ENCODE measurements at places on chromosomes 7 and 10.

DNA sequence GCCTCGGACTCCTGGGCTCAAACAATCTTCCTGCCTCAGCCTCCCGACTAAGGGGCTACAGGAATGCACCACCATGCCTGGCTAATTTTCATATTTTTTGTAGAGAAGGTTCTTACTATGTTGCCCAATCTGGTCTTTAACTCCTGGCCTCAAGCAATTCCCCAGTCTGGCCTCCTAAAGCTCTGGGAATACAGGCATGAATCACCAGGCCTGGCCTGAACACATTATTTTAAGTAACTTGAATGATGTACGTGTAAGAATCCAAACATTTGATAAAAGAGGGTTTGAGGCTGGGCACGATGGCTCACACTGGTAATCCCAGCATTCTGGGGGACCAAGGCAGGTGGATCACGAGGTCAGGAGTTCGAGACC lies 13.0 kb upstream of the BAMBI start:
- no peak for DNase-seq

GRCh38 chr10:118207470-118208007 lies 134.6 kb downstream of the FAM204A start:
- no peak for DNase-seq

GRCh38 chr7:67343572-67343971 lies 346.9 kb downstream of the TYW1 start:
- DNase-seq = peak; percentile 6

- no peak for DNase-seq
These were observed 121.9 kb downstream of the PLPP4 start for GRCh38 chr10:120578890-120579289.

DNA sequence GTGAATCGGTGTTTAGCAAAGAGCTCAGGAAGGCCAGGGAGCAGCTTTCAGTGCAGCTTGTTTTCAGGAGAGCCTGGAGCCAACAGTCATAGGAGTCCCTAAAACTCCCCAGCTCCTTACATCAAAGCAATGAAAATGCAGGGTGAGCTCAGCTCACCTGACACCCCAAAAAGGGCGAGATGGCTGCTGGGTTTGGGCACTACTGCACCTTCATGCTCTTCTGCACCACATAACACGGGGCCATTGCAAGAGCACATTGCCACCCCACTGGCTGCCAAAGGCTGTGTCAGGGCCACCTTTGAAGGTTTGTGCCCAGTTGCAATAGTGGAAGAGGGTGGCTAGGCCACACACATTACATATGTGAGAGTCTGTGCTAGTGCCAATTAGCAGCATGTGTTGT lies 25.0 kb upstream of the FRMD4A start:
- DNase-seq = no peak

DNA sequence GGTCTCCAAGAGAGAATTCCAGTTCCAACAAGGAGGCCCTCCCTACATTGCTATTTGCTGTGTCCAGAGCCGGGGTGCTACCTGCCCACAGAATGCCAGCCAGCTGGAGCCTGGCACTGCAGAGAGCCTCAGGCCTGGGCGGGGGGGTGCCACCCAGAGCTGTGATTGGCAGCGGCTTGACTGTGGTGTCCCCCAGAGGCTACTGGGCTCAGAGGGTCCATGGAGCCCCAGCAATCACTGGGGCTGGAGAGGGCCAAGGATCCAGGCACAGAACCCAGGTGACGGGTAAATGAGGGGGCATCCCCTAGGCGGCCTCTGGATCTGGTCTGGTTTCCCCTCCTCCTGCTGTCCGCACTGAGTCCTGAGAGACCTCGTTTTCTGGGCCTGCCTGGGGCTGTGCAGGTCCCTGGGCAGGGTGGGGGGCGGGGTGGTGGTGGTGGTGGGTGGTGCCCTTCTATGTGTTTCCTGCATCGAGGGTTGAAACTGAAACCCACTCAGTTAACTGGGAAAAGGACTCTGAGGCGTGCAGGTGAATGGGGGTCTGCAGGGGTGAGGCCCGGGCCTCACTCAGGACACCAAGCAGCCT lies 12.6 kb downstream of the DPYSL4 start:
- DNase-seq = peak; percentile 64

GRCh38 chr10:12735843-12736462 lies 265.6 kb downstream of the CCDC3 start:
- DNase-seq = no peak

- DNase-seq = no peak
These were observed 1232.2 kb downstream of the XPNPEP1 start for GRCh38 chr10:108691126-108691525.

DNA sequence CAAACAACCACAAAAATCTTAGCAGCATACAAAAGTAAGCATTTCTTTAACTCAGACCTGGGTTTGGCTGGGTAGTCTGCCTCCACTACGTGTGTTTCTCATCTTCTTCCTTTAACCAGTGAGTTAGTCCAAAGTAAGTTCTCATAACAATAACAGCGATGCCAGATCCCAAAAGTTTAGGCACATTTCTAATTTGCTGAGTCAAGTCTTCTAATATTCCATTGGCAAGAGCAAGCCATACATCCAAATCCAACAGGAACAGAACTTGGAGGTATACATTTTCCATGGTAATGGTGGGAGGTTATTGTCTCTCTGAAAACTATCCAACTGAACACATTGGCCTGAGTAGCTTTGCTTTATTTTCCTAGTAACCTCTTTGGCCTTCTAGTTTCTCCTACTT lies 115.7 kb upstream of the CNTNAP2 start:
- DNase-seq = no peak

DNA sequence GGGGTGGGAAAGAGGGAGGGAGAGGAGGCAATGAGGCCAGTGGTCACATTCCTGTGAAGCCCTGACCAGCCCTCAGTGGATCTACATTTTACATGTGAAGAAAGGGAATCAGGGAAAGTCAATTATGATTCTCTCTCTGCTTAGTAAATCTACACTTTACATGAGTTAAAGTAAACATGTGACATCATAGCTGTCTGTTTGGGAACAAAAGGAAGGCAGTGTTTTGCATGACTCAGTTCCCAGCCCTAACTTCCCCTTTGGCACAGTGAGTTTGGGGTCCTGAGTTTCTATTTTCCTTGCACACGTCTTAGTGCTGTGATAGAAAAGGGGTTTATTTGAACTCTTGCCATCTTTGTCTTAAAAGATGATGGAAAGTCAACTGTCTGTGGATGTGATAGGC lies 615.1 kb downstream of the SDK1 start:
- DNase-seq = no peak

GRCh38 chr10:51079766-51080165 lies 5.5 kb downstream of the PRKG1 start:
- no peak for DNase-seq

GRCh38 chr7:42694894-42695507 lies 216.9 kb downstream of the C7orf25 start:
- DNase-seq = no peak

- no peak for DNase-seq
These were observed 6.9 kb downstream of the CHPF2 start for GRCh38 chr7:151238924-151239836.

DNA sequence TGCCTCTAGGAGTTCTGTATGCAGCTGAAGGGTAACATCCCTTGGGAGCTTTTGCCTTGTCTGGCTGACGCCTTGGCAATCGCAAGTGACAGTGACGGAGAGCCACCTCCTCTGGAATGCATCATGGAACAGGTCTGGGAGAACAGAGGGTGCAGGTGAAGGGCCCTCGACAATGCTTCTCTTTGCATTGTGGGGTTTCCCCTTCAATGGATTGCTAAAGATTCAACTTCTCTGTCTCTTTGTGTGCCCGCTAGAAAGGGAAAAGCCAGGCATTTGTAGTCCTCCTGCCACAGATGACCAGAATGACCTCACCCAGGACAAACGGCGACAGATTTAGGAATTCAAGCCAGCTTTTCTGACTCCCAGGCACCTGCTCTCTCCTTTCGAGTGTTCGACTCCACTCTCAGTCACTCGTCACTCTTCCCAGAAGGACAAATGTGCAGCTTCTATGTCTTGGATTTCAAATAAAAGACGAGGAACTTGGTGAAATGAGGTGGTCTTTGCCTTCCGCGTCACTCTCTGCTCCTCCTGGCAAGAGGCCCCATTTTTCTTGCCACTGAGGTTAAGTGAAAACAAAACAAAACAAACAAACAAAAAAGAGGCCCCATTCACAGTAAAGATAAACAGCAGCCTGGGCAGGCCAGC lies 26.1 kb downstream of the IL2RA start:
- no peak for DNase-seq

DNA sequence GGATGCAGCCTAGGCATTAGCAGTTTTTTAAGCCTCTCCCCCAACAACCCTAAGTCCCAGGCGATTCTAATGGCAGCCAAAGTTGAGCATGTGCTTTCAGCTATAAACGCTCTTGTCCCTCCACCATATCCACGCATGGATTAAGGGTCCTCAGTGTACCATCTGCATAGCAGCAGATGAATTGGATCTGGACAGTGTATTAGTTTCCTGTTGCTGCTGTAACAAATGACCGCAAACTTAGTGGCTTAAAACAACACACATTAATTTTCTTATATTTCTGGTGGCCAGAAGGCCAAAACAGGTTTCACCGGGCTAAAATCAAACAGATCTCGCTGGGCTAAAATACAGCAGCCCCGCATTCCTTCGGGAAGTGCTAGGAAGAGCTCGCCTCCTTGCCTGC lies 13.1 kb downstream of the TSPAN33 start:
- DNase-seq = no peak

- DNase-seq = no peak
These were observed 296.2 kb downstream of the LRRTM3 start for GRCh38 chr10:67221939-67222494.
